ENCODE measurements at places on chromosomes 5 and 9. TPM values are rescaled to one million over a fixed set of nuclear protein-coding genes. Genes with fewer than 3 reads are reported as not detected.

The TMC1 gene
- not detected for total RNA-seq

DNA sequence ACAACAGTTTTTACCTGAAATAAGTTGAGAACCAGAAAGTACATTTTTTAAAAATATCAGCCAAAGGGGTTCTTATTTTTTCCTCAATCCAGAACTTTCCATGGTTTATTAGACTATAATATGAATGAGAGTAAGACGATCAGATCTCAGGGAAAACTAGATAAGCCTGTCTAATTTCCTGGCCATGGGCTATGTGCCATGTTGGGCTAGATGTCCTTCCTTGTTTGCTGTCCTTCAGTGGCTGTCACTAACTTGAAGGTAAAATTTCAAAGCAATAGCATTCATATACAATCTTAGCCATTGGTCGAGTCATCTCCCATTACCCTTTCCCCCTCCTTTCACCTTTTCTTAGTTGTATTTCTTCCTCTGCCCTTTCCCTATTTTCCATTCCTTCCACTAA lies 179.5 kb upstream of the PPP1R2B start:
- H3K4me3 ChIP-seq = no peak overlapping the region
- no peaks in the 10 kb centered on the region for H3K4me1 ChIP-seq
- no peak overlapping the region for H3K27ac ChIP-seq
- no peaks in the 10 kb centered on the region for H3K27me3 ChIP-seq
- DNase-seq = no peak

The ANKRD18B gene
- 0.57 TPM for total RNA-seq

GRCh38 chr5:16160706-16161105 lies 18.9 kb downstream of the MARCHF11 start:
- no peaks in the 10 kb centered on the region for H3K36me3 ChIP-seq
- DNase-seq = peak; percentile 45
- no peak overlapping the region for H3K27ac ChIP-seq

GRCh38 chr5:163022582-163023128 lies 414.7 kb upstream of the CCNG1 start:
- H3K27ac ChIP-seq = no peak overlapping the region
- H3K4me1 ChIP-seq = no peaks in the 10 kb centered on the region
- DNase-seq = no peak
- H3K36me3 ChIP-seq = no peaks in the 10 kb centered on the region
- no peaks in the 10 kb centered on the region for H3K27me3 ChIP-seq
- H3K4me3 ChIP-seq = no peak overlapping the region

DNA sequence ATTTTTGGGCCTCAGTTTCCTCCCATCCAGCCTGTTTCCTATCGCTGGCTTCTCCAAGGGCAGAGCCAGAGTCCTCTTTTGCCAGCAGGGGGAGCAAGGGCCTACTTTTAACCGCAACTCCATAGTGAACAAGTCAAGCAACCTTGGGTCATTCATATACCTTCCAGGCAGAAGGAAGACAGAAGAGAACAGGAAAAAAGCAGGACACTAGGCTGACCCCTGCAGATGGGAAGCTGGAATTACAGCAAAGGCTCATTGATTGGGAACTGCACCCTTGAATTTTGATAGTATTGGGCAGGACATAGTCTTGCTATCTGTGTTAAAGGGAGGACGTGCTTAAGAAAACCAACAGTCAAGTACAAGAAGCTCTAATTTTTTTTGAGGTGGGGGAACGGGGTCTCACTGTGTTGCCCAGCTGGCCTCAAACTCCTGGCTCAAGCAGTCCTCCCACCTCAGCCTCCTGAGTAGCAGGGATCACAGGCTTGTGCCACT lies 30.1 kb downstream of the QRFP start:
- H3K36me3 ChIP-seq = no peaks in the 10 kb centered on the region
- H3K27ac ChIP-seq = no peak overlapping the region
- H3K4me1 ChIP-seq = no peaks in the 10 kb centered on the region
- peak; percentile 79 for DNase-seq
- no peak overlapping the region for H3K4me3 ChIP-seq

- H3K36me3 ChIP-seq = no peaks in the 10 kb centered on the region
- no peak for DNase-seq
- no peak overlapping the region for H3K27ac ChIP-seq
- no peak overlapping the region for H3K4me3 ChIP-seq
Measured at GRCh38 chr5:35442885-35443639, 174.6 kb upstream of the SPEF2 start.

The ASTN2 gene
- total RNA-seq = 6.6 TPM

DNA sequence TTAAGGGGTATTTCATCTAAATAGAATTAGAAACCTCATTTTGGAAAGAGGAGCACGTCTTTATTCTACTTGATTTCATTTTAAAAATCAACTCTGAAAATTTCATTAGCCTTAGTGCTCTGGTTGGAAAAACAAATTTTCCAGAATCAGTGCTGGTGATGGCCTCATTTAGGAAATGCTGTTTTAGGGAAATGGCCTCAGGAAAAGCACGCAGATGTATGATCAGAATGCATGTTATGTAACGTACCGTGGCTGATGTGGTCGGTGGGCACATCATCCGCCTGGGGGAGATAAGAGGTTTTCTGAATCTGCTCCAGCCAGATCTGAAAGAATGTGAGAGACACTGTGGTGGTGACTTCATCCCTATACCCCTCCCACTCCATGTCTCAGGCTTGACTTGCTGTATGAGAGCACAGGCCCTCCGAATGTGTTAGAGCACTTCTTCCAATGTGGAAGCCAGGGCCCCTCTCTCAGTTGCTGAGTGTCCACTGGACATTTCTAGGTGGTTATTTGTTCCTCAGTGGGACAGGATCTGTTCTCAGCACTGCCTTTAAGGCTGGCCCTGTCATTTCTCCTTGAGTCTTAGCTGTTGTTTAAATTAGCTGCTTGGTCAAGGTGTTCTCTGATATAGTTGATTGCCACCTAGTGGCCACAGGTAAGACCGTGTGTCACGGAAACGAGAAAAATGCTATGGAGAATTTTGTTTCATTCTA lies 96.5 kb downstream of the ARHGAP26 start:
- peaks cover 33% of the 10 kb centered on the region for H3K4me1 ChIP-seq
- no peaks in the 10 kb centered on the region for H3K36me3 ChIP-seq

- no peaks in the 10 kb centered on the region for H3K4me1 ChIP-seq
- no peaks in the 10 kb centered on the region for H3K36me3 ChIP-seq
- H3K27me3 ChIP-seq = no peaks in the 10 kb centered on the region
- no peak overlapping the region for H3K4me3 ChIP-seq
- H3K27ac ChIP-seq = no peak overlapping the region
Measured at GRCh38 chr9:90894986-90895687, 93.5 kb downstream of the SYK start.

The PCDHGB7 gene
- not detected for total RNA-seq

DNA sequence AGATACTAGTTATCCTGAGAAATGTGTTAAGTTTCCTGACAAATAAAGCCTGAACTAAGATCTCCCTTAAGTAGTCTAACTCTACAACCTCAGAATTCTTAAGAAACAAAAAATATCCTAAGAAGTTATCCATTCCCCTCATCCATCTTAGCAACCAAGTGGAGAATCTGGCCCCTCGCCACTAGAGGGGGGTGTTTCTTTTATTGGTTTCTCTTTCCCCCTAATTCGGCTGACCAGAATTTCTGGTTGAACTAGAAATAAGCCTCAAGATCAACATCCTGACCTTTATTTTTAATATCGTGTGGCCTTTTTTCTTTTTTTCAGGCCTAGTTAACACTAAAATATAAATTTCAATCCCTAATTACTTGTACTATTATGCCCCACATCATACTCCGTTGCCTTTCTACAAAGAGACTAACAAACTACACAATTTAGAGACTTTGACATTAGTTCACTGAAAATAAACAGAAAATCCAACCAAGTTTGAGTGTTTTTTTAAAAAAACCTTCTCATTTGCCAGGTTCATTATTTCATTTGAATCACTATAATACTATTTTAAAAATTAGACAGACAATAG lies 14.3 kb upstream of the NR4A3 start:
- H3K27ac ChIP-seq = no peak overlapping the region
- peaks cover 21% of the 10 kb centered on the region for H3K4me1 ChIP-seq
- H3K27me3 ChIP-seq = no peaks in the 10 kb centered on the region
- peaks cover 1% of the 10 kb centered on the region for H3K36me3 ChIP-seq
- DNase-seq = peak; percentile 79

GRCh38 chr5:159021901-159022556 lies 77.7 kb downstream of the EBF1 start:
- no peak overlapping the region for H3K4me3 ChIP-seq
- no peaks in the 10 kb centered on the region for H3K36me3 ChIP-seq
- no peaks in the 10 kb centered on the region for H3K27me3 ChIP-seq
- peaks cover 3% of the 10 kb centered on the region for H3K4me1 ChIP-seq
- DNase-seq = no peak

GRCh38 chr9:98583417-98583816 lies 125.3 kb downstream of the GABBR2 start:
- no peaks in the 10 kb centered on the region for H3K36me3 ChIP-seq
- no peak for DNase-seq
- H3K27ac ChIP-seq = no peak overlapping the region
- H3K27me3 ChIP-seq = peaks cover 10% of the 10 kb centered on the region
- no peaks in the 10 kb centered on the region for H3K4me1 ChIP-seq

- H3K36me3 ChIP-seq = no peaks in the 10 kb centered on the region
- no peak overlapping the region for H3K4me3 ChIP-seq
- H3K27ac ChIP-seq = no peak overlapping the region
- peaks cover 16% of the 10 kb centered on the region for H3K27me3 ChIP-seq
- H3K4me1 ChIP-seq = no peaks in the 10 kb centered on the region
Measured at GRCh38 chr5:58121391-58121790, 338.5 kb downstream of the PLK2 start.

GRCh38 chr5:25009063-25009462 lies 364.3 kb upstream of the CDH10 start:
- H3K4me1 ChIP-seq = no peaks in the 10 kb centered on the region
- H3K27ac ChIP-seq = no peak overlapping the region
- DNase-seq = no peak
- H3K4me3 ChIP-seq = no peak overlapping the region
- no peaks in the 10 kb centered on the region for H3K36me3 ChIP-seq
